ENCODE measurements at places on chromosomes 4 and X.

DNA sequence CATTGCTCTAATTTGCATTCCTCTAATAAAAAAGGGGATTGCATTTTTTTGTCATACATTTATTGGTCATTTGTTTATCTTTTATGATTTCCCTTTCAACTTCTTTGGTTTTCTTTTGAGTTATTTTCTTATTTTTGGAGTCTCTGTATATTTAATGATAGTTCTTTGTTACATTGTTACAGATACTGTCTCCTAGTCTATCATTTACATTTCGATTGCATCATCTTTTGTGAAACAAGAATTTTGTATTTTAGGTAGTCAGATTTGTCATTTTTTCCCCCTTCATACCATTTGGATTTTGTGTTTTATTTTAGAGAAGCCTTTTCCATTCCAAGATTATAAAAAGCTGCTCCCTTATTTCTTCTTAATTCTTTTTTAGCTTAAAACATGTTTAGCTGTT, 37.1 kb downstream of the SNX25 start:
- DNase-seq = no peak

DNA sequence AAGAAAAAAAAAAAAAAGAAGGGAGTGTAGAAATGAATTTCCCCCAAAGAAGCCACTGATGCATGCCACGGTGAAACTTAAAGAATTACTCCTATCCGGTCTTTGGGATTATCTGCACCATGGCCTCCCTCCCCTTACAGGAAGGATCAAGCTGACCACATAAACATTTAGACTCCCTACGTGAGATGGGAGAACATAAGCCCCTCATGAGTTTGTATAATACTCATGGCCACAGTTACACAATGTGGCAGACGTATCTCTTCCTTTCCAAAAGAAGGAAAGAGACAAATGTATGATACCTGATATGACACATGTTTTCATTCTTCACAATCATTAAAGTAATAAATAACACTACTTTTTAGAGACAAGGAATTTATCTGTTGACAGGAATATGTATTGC, 3.3 kb upstream of the PTTG2 start:
- no peak for DNase-seq

GRCh38 chr4:88106205-88106604, 52.2 kb downstream of the ABCG2 start:
- DNase-seq = no peak

GRCh38 chr4:55069248-55069647, 56.1 kb downstream of the KDR start:
- DNase-seq = no peak

- DNase-seq = no peak
These were observed 106.8 kb downstream of the ELOVL6 start for GRCh38 chr4:110091434-110092140.

DNA sequence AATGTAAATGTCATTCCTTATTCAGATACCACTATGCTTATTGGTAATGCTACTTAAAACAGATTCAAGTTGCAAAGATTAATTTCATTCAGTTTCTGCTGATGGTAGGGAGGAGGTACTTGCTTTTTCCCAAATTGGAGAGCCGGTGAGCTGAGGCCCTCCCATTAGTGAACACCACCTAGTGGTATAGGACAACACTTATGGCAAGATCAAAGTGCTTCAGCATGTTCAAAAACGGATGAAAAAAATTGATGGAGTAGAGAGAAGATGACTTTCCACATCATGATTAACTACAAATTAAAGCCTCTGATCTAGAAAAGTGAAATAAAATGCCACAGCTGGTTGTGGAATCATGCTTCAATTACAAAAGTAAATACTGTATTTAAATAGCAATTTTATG, 112.9 kb downstream of the MBNL3 start:
- no peak for DNase-seq

DNA sequence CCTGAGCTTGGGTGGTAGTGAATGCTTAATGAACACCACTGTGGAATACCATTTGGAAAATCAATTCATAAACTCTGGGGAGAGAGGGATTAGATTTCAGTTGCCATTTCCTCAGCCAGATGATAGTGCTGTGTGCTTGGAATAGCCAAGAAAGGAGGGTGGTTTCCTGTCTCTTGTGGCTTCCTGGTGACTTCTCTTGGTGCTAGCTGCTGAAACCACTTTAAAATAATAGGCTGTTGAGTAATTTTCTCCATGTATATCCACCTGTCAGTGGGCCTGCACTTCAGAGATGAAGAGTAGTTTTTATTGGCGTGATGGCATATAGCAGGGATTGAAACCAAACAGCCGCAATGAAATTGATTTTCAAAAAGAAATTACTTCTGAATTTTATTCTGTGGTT, 11.8 kb downstream of the EDA start:
- no peak for DNase-seq

- DNase-seq = no peak
These were observed 100.3 kb downstream of the FAM53A start for GRCh38 chr4:1583859-1584258.

GRCh38 chr4:169650227-169650936, 30.0 kb downstream of the CLCN3 start:
- no peak for DNase-seq

DNA sequence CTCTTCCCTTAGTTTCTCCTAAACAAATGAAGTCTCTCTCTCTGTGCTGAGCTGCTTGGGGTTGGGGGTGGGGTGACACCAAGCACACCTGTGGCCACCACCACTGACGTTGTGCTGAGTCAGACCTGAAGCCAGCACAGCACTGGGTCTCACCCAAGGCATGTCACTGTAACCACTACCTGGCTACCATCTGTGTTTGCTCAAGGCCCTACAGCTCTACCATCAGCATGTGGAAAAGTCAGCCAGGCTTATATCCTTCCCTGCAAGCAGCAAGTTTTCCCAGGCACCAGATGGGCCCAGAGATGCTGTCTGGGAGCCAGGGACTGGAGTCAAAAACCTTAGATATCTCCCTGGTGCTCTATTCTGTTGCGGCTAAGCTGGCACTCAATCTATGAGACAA, 6.9 kb downstream of the CXCL10 start:
- DNase-seq = no peak

- no peak for DNase-seq
These were observed 4.1 kb downstream of the ENPEP start for GRCh38 chr4:110480031-110480549.

DNA sequence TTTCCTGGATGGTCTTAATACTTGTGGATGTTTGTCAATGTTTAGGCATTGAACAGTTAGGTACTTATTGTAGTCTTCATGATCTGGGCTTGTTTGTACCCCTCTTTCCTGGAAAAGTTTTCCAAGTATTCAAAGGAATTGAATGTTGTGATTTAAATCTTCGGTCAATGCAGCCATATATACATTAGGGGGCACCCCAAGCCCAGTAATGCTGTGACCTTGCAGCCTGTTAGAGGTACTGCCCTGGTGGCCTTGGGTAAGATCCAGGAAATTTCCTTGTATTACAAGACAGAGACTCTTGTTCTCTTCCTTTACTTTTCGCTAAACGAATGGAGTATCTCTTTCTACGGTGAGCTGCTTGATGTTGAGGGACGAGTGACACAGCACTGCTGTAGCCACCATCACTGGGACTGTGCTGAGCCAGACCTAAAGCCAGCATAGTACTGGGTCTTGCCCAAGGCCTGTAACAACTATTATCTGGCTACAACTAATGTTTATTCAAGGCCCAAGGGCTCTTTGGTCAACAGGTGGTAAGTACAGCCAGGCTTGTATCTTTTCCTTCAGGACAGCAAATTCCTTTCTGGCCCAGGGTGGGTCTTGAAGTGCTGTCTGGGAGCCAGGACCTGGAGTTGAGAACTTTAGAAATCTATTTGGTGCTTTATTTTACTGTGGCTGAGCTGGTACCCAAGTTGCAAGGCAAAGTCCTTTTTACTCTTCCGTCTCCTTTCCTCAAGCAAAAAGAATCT, 118.3 kb upstream of the ATOH1 start:
- no peak for DNase-seq

- DNase-seq = no peak
These were observed 27.6 kb upstream of the AGTR2 start for GRCh38 chrX:116142976-116143375.

DNA sequence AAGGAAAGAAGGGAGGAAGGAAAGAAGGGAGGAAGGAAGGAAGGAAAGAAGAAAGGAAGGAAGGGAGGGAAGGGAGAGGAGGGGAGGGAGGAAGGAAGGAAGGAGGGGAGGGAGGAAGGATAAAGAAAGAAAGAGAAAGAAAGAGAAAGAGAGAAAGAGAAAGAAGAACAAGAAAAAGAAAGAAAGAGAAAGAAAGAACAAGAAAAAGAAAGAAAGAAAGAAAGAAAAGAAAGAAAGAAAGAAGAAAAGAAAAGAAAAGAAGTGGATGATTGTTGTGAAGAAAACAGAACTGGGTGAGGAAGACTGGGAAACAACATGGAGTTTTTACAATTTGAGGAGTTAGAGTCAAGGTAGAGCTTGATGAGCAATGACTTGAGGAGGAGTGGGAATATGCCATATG, 78.0 kb downstream of the EIF4E start:
- DNase-seq = no peak

DNA sequence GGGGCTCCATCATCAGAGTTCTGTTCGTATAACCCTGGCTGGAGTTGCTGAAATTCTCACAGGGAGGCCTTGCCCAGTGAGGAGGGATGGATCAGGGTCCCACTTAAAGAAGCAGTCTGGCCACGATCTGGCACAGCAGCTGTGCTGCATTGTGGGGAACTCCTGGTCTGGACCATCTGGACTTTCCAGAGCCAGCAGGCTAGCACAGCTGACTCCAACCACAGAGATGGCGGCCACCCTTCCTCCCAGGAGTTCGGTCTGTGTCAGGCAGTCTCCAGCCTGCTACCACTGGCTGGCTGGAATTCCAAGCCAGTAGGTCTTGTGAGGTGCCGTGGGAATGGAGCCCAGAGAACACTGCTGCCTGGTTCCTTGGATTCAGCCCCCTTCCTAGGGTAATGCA, 62.0 kb downstream of the SLAIN2 start:
- no peak for DNase-seq

DNA sequence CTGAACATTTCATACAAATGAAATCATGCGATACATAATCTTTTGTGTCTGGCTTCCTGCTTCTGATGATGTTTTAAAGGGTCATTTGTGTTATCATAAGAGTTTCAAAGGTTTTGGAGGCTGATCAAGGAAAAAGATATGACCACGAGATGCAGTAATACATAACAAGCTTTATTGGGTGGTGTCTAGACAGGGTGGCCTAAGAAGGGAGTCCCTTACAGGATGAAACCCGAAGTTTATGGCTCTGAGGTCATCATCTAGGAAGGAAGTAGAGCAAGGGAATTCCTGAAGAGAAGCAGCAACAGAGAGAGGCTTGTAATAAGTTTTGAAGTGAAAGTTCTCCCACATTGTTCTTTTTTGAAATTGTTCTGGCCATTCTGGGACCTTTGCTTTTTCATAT, 40.8 kb upstream of the SOD3 start:
- no peak for DNase-seq

DNA sequence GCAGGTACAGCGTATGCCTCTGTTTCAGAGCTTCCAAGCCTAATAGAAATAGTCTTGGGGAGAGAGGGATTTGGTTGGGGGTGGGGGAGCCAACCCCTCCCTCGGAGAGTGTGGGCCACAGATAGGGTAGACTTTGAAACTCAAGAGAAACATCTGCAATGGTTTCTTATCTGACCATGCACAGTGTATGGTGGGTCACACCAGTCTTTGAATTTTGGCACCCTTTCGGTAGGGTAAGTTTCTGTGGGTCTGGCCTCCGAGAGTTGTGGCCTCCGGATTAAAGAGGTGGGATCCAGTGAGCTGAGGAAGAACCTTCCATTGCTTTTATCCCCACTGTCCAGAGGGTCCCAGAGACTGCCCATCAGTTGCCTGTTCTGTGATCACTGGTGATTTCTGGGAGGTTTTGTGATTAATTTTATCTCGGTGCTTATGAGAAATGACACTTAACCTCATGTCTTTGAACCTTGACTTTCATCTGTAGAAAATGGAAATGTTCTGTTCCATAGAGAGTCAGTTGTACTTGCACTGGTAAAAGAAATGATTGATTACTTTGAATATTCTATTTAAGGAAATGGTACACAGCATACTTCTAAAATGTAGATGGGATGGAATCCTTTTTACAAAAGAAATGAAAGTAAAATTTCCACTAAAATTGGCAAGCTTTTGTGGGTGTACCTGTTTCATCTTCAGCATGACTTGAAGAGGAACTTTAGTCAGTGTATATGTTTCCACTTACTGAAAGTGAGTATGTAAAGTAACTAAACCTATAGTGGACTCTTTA, 62.7 kb downstream of the TMEM131L start:
- no peak for DNase-seq

- DNase-seq = no peak
These were observed 48.7 kb downstream of the UCHL1 start for GRCh38 chr4:41305476-41305875.

DNA sequence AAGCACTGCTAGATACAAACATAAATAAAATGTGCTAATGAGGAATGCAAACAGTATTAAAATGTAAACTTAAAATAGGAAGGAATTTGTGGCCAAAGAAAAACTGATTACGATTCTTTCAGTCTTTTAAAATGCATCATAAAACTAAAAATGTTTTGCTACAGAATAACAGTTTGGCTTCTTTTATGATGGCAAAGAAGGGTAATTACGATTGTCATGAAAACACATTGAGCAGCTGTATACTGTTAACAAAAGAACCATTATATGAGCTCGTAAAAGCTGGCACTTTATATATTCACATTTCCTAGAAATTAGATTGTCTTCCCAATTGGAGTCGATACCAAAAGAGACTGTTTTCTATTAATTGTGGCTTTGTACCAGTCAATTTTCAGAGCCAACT, 290.4 kb downstream of the NR3C2 start:
- no peak for DNase-seq

DNA sequence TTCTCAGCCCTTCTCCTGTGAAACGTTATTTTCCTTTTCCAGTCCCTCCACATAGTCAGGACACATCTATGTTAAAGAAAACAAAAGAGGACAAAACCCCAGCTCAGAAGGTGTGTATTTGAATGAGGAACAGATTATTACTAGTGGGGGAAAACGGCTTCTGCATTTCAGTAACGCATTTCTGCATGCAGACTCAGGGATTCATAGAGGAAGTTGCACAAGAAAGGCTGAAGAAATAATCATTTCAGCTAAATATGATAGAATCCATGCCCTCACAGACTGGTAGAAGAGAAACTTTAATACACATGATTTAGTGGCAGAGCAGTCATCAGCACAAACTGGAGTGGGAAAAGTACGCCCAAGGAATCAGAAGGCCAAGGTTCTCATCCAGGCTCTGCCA, 270.8 kb upstream of the FGF13 start:
- DNase-seq = no peak

DNA sequence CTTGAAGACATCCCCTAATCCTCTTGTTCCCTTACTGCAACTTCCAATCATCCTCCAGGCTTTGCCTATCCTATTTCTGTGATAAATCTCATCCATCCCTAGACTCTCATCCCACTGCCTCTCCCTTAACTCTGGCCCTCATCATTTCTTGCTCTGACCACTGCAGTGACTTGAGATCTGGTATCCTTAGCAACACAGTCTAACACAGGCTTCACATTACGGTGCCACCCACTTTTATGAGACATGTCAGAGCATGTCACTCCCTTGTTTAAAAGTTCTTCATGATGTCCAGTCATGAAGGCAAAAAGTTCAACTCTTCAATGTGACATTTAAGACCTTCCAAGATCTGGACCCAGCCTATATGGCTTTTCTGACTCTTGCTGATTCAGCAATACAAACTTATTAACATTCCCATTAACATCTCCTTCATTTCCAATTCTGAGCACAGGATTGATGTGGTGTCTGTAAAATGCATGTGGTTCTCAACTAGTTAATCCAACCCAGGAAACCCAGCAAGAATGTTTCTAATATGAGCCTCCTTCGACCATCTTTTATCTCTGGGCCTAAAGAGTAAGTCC, 64.0 kb downstream of the OR13H1 start:
- DNase-seq = no peak
